Putamen (tissue), 1 donor: ENCODE measurements at places on chromosomes 1 and 21.

DNA sequence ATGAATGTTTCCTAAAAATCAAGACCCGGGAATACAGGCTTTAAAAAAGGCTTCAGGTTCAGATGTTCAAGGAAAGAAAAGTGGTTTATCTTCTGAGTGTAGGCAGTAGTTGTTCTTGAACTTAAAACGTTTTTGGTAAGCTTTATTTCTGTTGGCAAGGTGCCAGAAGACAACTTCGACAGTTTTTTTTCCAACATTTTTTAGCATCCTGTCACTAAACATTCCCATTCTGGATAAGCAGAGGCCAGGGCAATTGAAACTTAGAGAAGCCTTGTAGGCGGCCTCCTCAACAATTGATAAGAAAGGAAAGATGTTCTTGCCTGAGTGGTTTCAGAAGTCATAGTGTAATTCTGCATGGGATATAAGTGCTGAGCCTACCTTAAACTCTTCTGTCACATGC lies 66.7 kb downstream of the PATJ start:
- DNase-seq = no peak

DNA sequence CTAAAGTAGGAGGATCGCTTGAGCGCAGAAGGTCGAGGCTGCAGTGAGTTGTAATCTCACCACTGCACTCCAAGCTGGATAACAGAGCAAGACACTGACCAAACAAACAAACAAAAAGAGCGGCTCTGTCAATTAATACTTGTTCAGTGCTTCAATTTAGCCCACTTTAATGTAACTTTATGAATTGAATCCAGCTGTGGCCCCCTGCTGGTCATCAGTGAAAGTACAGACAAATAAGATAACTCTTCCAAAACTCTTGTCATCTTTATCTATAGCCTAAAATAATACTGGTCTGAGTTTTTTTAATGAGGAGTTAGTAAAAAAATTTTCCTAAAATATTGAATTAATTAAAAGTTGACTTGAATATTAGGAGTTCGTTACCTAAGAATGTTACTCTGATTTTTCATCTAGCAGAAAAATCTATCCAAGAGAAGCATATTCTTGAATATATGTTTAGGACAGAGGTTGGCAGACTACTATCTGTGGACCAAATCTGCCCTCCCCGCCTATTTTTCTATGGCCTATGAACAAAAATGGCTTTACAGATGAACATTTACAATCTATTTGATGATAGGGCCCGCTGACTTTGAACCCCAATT lies 26.1 kb downstream of the ATP5PF start:
- peak; percentile 44 for DNase-seq

GRCh38 chr1:54325703-54326461 lies 80.3 kb downstream of the SSBP3 start:
- no peak for DNase-seq

- no peak for DNase-seq
Measured at GRCh38 chr1:54842963-54843362, 41.8 kb upstream of the TTC22 start.

DNA sequence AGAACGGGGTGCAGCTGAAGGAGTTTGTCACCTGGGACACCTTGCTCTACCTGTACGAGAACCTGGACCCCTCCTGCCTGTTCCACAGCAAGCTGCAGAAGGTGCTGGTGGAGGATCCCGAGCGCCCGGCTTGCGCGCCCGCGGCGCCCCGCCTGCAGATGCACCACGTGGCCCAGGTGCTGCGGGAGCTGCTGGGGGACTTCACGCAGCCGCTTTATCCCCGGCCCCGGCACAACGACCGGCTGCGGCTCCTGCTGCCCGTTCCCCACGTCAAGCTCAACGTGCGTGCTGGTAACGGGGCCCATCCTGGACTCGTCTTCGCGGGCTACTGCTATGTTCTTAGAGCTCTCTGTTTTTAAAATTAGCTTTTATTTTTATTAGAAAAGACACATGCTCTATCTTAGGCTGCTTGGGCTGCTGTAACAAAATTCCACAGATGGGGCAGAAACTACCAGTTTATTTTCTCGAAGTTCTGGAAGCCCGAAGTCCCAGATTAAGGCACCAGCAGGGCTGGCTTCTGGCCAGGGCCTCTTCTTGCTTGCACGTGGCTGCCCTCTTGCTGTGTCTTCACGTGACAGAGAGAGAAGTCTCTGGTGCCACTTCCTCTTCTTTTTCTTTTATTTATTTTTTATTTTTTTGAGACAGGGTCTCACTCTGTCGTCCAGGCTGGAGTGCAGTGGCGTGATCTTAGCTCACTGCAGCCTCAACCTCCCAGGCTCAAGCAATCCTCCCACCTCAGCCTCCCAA lies 38.1 kb downstream of the TRPM2 start:
- no peak for DNase-seq

GRCh38 chr1:11997081-11997850 lies 17.0 kb downstream of the MFN2 start:
- DNase-seq = no peak

GRCh38 chr21:14615359-14615974 lies 69.4 kb upstream of the SAMSN1 start:
- DNase-seq = no peak

DNA sequence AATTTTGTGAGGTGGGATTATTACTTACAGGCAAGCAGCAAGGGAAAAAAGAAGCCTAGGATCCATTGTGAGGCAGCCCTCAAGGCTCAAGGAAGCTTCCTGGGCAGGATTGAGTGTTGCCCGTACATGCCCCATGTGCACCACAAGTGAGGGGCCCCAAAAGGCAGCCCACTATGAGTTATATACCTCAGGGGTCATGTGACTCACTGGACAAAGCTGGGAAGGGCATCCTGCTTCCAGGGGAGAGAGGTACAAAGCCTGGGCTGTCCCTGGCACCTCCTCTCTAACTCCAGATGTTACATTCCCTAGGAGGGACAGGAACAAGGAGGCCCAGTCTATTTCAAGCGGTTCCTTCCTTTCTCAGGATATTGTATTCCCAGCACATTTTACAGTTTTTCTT lies 34.0 kb upstream of the CD1D start:
- DNase-seq = no peak

GRCh38 chr1:64734287-64734652 lies 10.6 kb upstream of the RAVER2 start:
- DNase-seq = no peak

DNA sequence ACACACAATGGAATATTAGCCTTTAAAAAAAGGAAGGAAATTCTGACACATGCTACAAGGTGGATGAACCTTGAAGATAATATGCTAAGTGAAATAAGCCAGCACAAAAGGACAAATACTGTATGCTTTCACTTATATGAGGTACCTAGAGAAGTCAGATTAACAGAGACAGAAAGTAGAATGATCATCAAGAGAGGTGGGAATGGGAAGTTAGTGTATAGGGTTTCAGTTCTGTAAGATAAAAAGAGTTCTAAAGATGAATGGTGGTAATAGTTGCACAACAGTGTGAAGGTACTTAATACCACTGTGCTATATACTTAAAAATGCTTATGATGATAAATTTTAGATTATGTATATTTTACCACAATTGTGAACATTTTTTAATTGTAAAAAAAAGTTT lies 7.2 kb downstream of the RPAP2 start:
- no peak for DNase-seq
